ENCODE measurements at places on chromosomes 16 and 17. TPM values are rescaled to one million over a fixed set of nuclear protein-coding genes. Genes with fewer than 3 reads are reported as not detected.

PSMD12 gene
- 47.5 TPM for total RNA-seq

CDRT4 gene
- total RNA-seq = 1.5 TPM

UMOD gene
- not detected for total RNA-seq

ZNF423 gene
- total RNA-seq = not detected

EPOP gene
- 7.8 TPM for total RNA-seq

CA7 gene
- total RNA-seq = not detected

MYH13 gene
- not detected for total RNA-seq

RHOT1 gene
- 33.6 TPM for total RNA-seq

LGALS9B gene
- total RNA-seq = 0.44 TPM

RETREG3 gene
- 65.9 TPM for total RNA-seq

SLC9A5 gene
- 2.0 TPM for total RNA-seq

NAA38 gene
- 93.0 TPM for total RNA-seq

CDH16 gene
- total RNA-seq = not detected

SBK1 gene
- total RNA-seq = 17.9 TPM

TBX2 gene
- not detected for total RNA-seq

OSGIN1 gene
- 0.48 TPM for total RNA-seq

KCNJ16 gene
- not detected for total RNA-seq

TP53TG3B gene
- total RNA-seq = not detected

All from activated CD4-positive, alpha-beta T cell treated with anti-CD3 and anti-CD28 coated beads, Interleukin-2, amount 10 ng/mL, durations not matched to agents 7 days and 5 days (primary cell).